ENCODE measurements at places on chromosomes 7 and 10.

DNA sequence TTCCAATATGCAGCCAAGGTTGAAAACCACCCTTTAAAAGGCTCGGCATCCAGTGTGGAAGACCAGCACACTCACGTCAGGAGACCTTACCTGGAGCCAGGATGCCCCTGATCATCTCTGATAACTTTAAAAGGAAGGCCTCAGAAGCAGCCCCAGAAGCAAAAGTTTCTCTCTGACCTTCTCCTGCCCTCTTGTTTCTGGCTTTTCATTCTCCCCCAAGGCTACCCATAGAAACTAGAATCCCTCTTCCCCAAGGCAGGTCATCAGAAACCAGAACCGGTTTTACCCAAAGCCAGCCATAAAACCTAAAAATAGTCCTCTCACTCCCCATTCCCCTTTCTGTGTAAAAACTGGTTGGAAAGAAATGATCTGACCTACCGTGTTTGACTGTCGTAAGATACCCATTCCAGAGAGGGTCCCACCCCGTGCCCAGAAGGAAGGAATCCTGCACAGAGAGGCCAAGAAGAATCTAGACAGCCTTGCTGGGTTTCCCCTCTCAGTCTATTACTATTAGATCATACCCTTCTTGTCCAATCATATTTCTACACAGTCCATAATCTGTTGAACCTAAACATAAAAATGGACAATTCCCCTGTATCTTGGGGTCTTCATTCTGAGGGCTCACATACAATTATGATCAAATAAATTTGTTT lies 17.5 kb upstream of the TSPAN14 start:
- DNase-seq, result no peak

DNA sequence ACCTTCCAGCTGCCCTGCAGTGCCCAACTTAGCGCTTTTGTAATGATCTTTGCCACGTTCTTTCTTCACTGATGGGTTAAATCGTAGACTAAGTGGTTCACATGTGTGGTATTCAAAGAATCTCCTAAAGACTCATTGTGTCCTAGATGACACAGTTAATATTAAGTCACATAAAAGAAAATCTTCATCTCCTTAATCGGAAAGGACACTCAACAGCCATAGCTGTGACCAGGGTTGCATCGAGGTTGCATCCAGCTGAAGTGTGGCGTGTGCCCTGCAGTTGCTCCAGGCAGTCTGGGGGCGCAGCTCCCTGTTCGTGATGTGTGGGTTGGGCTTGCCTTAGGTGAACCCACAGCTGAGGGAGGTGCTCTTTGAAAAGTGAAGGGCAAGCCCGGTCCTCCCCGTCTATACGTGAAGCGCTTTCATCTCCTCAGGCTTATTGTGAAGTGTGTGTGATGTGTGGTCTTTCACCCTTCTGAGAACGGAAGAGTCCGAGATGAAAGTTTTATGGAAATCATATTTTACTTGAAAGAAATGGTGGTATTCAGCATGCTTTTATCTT lies 122.7 kb downstream of the TRRAP start:
- DNase-seq, result no peak

DNA sequence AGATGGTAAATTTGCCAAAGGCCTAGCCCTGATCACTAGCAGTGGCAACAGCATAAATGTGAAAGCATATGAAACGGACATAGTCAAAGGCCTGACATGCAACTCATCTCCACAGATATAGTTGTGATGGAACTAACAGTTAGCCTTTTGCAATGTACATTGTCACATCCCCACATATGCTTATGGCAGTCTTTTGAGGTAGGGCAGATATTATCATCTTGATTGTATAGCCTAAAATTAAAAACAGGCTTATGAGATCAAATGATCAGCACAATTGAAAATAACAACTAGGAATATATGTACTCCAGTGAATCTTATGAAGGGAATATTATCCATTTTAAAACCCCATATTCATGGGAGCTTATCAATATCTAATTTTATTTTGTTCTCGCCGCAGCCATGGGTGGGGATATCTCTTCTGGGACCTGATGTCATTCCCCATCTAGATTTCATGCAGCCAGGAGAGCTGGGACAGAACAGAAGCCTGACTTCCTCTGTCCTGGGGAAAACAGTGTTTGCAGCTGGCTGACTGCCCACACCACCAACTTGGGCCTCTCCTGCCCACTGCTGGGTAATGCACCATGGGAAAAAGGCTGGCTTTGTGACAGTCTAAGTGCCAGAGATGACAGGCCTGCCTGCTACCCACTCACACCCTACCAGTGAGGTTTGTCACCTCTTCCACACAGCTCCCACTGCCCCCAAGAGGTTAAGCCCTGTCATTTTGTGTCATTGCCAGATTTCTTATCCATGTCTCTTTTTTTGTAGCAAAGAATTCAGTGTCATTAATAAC lies 180.2 kb upstream of the FZD1 start:
- no peak for DNase-seq

DNA sequence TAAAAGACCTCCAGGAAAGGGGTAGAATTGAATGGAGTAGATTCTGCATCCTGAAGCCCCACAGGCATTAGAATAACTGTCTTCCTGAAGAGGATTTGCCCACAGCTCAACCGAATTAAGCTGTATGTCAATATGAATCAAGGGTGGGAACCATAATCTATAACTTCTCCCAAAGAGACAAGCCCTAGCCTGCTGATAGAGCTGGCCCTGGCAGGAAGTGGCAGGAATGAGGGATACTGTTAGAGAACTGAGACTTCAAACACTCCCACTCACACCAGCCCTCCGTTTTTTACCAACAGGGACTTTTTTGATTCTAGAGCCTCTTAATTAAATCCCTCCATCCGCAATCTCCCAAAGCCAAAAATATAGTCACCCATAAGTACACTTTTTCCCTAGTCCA lies 12.2 kb upstream of the DUSP5 start:
- DNase-seq, result no peak

GRCh38 chr10:26714415-26715136 lies 17.1 kb downstream of the PDSS1 start:
- DNase-seq, result no peak

DNA sequence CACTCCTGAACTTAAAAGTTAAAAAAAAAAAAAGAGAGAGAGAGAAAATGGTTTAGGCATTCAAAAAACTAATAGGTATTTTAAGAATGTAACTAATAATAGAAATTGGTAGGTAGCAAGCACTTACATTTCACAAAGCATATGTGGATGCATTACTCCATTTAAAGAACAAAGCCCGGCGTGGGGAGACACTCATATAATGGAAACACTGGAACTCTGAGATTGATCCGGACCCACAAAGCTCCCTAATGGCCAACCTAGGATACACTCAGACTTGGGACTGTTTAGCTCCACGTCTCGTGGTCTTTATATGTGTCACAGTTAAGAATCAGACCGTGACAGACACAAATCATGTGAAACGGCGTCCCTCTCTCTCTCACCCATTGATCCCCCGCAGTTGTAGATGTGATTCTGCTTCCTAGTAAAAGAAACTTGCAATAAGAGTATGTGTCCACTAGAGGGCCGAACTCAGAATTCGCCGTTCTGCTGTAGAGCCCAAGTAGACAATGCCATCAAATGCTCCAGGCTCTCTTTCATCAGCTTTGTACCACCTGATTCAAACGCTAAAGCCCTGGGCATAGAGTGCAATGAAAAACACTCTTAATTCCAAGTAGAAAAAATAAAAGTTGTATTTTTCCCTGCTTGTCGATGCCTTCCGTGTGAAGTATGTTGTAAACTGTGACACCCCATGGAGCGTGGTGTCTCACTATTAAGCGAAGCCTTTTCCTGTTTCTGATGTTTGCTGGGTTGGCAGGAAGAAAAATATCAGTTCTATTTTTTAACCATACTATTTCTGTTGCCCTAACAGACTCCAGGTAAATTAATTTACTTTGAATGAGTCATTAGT lies 429.0 kb upstream of the MTPN start:
- DNase-seq, result peak; percentile 72

DNA sequence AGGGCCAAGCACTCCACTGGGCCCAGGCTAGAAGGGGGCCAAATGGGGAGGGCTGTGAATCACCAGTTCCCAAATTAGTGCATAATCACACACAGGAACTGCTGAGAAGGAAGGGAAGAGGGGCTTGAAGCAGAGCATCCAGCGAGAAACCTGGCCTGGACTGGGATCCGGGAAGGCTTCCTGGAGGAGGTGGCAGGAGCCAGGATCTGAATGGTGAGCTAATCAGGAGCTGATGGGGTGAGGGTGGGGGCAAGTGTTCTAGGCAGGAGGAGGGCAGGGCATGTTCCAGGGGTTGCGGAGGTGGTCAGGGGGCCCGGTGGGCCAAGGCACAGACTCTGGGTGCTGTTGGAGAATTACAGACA lies 12.6 kb downstream of the PWWP2B start:
- no peak for DNase-seq

DNA sequence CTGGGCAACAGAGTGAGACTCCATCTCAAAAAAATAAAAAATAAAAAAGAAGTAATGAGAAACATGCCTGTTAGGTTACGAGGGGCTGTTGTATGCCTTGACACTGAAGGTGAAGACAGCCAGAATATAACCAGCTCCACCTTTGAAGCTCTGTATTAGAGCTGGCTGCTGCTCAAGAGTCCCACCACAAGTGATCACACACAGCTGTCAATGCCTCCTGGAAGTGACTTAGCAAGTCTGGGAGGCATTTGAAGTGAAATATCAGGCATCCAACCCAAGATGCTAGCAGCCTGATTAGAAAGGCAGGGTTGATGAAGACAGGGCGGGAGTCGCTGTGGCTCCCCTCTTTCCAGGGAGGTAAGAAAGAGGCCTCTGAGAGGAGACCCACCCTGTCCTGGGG lies 34.1 kb upstream of the INPP5F start:
- no peak for DNase-seq

DNA sequence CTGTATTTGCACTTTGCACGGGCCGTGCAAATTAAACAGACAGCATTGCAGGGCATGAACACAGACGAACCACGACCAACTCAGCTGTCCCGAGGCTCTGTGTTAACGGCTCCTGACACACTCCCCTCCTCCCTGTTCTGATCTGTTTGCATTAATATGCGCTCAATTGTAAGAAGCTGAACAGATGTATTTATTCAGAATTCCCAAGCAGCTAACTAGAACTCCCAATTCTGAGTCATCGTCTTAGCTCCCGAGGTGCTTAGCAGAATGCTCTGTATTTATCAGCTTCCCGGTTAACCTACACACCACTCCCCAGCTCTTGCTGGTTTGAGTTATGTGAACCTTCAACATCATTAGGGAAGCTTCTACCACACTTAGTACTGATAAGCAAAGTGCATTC lies 286.4 kb downstream of the PTPRN2 start:
- DNase-seq, result no peak

GRCh38 chr10:104349623-104350126 lies 4.0 kb upstream of the CFAP58 start:
- peak; percentile 82 for DNase-seq

- no peak for DNase-seq
These were observed 244.7 kb upstream of the RHOBTB1 start for GRCh38 chr10:61188691-61189090.

DNA sequence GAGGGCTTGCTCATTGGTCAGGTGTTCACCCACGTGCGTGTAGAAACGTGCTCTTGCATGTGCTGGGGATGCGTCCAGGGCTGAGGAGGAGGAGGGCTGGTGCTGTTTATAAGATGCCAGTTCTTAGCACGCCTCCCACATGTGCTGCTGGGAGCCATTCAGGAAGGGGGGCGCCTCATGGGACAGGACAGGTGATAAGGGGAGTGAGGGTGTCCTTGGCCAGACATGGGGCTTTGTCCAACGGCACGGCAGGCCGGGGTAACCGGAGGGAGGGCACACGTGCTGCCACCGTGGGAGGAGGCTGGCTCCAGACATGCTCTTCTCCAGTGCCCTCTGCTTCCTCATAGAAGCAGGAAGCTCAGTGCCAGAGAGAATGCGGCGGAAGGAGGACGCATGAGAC lies 150.0 kb downstream of the ZMYND11 start:
- DNase-seq, result no peak

GRCh38 chr7:111290419-111290818 lies 199.5 kb downstream of the LRRN3 start:
- no peak for DNase-seq

DNA sequence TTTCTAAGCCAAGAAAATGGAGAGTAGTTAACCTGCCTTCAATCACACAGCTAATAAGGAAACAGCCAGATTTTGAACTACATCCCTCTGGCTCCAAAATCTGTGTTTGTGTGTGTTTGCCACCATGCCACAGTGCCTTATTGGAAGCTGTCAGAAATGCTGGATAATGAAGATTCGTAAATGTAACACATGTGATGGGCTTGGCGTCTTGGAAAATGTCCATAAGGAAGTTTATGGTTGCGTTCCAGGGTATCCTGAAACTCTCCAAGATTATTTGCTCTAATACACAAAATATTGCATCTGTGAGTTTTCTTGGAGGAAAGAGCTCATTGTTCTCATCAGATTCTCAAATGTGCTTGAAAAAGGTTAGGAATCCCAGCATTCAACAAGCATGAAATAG lies 22.7 kb downstream of the MYOF start:
- no peak for DNase-seq

DNA sequence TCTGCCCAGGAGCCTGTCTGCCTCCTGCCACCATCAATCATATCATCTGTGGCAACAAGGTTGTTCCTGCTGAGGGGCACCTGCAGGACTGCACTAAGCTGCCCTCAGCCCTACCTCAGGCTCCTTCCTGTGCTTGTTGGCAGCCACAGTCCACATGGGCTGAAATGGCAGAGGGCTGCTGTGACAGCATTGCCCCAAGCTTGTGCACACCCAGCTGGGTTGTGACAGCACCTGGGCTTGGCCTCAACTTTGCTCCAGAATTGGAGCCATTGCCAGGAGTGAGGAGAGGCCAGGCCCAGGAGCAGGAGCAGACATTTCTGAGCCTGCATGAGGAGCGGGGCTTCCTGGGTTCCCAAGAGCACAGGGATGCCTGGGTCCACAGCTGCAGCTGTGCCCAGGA lies 340.9 kb upstream of the CHRM2 start:
- no peak for DNase-seq

- no peak for DNase-seq
These were observed 21.0 kb upstream of the EEPD1 start for GRCh38 chr7:36132012-36132411.

GRCh38 chr10:72254813-72255568 lies 18.7 kb upstream of the DDIT4 start:
- peak; percentile 78 for DNase-seq

DNA sequence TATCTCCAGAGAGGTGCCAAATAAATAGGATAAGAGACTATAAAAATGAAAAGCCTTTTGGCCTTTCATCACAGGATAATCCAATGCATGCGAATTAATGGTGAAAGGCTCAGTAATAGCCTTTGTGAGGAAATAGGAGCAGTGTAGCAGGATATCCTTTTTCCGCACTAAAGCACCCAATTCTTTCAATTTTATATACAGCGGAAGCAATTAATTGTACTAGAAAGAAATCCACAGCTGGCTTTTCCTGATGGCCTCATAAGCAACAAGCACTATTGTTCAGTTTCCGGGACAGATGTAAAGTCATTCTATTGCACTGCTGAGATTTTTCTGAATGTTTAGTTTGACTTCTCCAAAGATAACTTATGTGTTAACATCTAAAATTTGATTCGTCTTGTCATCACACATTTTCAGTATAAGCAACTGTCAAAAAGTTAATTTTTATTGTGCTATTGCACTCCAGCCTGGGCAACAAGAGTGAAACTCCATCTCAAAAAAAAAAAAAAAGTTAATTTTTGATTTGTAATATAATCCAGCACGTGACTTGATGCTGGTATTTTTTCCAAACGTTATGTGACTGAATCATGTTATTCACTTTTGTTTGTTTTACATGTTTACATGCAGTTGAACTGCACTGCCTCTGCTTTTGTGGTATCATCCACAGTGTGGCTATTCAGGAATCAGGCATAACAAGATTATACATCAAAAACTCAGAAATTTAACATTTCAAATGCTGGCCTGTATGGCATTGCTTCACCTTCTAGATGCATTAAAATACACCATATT lies 8.4 kb upstream of the BMPR1A start:
- DNase-seq, result no peak
